Heart left ventricle (tissue), 16 donors: ENCODE measurements at places on chromosomes 12 and 14. TPM values are rescaled to one million over a fixed set of nuclear protein-coding genes. Genes with fewer than 3 reads are reported as not detected.
A peak's percentile ranks its signal among the peaks of the same experiment; 100 is the strongest.

- peak overlapping the region; percentile 57 for H3K27ac ChIP-seq
- peak; percentile 56 for DNase-seq
- no peaks in the 10 kb centered on the region for H3K36me3 ChIP-seq
- no peaks in the 10 kb centered on the region for H3K27me3 ChIP-seq
- H3K4me1 ChIP-seq, result peaks cover 77% of the 10 kb centered on the region
Observed at GRCh38 chr14:95480109-95480886, 36.2 kb downstream of the SYNE3 start.

DNA sequence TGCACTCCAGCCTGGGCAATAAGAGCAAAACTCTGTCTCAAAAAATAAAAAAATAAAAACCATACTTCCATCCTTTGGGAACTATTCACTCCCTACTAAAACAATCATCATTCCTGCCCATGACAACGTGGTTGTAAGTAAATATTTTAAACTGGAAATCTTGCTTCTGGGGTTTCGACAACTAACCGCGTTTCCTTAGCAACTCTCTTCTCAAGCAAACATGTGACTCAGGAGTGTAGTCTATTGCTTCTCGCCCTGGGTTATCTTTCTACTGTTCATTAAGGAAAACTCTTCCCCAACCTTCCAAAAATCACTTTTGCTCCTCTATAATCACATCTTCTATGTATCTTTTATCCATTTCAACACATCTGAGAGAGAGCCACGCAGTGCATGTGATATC, 21.8 kb downstream of the APPL2 start:
- no peak overlapping the region for H3K4me3 ChIP-seq
- H3K27ac ChIP-seq, result no peak overlapping the region
- peaks cover 14% of the 10 kb centered on the region for H3K4me1 ChIP-seq
- no peaks in the 10 kb centered on the region for H3K27me3 ChIP-seq
- peaks cover 77% of the 10 kb centered on the region for H3K36me3 ChIP-seq

DNA sequence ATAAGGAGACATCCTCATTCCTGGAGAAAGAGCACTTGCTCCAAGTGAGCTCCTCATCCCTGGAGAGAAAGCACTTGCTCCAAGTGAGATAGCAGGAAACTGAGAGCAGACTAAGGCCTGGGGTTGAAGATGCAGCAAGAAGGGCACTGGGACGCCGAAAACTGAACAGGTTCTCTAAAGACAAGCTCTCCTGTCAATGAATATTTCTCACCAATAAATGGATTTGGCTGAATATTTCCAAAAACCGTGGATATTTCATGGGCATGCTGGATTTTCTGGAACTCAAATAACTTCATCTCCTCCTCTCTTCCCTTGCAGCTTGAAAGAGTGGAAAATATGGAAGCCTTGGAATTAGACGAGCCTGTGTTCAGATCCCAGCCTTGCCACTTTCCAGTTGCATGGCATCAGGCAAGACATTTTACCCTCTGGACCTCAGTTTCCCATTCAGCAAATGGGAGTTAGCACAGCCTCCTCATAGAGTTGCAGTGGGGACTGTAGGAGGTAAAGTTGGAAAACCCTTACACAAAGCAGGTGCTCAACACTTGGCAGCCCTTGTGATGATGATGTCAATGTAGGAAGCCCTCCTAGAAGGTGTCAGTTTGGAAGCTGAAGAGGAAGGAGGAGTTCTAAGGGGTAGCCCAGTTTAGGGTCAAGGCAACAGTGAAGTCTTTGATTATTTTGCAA, 4.4 kb upstream of the KRT76 start:
- H3K36me3 ChIP-seq, result no peaks in the 10 kb centered on the region
- no peak for DNase-seq
- peaks cover 21% of the 10 kb centered on the region for H3K27me3 ChIP-seq
- no peak overlapping the region for H3K4me3 ChIP-seq
- H3K4me1 ChIP-seq, result no peaks in the 10 kb centered on the region

DNA sequence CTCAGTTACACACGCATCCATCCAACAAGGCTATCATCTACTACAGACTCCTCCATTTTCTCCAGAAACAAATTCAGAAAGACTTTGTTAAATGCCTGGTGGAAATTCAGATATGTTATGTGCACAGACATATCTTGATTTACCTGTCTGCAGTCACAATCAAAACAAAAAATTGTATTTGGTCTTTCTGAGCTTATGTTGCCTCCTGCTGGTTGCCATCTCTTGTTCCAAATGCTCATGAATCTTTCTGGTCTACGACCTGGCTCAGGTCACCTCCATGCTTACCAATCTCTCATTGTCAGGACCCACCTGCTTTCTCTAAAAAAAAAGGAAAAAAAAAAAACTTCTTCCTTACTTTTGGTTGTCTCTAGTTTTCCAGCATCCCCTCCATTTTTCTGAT, 169.2 kb upstream of the PLXNC1 start:
- no peaks in the 10 kb centered on the region for H3K36me3 ChIP-seq
- H3K27ac ChIP-seq, result no peak overlapping the region
- no peak overlapping the region for H3K4me3 ChIP-seq
- DNase-seq, result no peak
- H3K4me1 ChIP-seq, result peaks cover 6% of the 10 kb centered on the region
- H3K27me3 ChIP-seq, result no peaks in the 10 kb centered on the region

- peaks cover 27% of the 10 kb centered on the region for H3K36me3 ChIP-seq
- H3K4me1 ChIP-seq, result peaks cover 26% of the 10 kb centered on the region
- no peak overlapping the region for H3K4me3 ChIP-seq
- no peak overlapping the region for H3K27ac ChIP-seq
Observed at GRCh38 chr12:123997033-123997822, 24.2 kb downstream of the ZNF664 start.

KRT78 gene
- not detected for total RNA-seq

DBX2 gene
- total RNA-seq, result not detected
